ENCODE measurements at places on chromosomes 4 and X.

DNA sequence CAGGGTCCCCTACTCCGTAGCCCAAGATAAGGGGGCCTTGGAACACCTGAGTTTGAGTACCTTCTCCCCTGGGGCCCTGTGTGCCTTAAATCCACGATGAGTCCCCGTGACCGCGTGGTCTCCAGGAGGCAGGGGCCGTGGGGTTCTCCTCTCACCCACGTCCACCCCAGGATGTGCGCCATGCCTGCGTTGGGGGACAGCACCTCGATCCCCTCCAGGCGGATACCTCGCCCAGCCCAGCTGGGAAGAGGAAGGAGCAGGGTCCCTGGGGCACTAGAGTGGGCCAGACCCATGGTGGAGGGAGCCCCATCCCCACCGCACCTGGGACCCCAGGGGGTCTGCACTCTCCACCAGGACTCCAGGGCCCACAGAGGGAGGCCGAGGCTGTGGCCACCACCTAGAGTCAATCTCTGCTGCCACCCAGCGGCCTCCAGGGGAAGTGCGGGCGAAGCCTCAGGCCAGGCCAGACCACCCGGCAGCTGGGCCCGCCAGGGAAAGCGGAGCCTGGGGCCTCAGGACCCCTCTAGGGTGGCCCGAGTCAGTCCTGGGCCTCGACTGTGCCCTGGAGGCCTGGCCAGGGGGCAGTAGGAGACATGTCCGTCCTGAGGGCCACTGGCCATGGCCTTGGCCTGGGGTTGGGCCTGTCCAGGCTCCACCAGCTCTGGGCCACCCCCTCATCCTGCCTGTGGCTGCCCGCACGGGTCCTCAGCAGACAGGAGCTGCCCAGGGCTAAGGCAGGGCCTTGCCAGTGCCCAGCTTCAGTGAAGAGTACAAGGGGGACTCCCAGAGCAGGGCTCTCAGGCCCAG lies 55.0 kb downstream of the FAM53A start:
- peak; percentile 28 for DNase-seq

DNA sequence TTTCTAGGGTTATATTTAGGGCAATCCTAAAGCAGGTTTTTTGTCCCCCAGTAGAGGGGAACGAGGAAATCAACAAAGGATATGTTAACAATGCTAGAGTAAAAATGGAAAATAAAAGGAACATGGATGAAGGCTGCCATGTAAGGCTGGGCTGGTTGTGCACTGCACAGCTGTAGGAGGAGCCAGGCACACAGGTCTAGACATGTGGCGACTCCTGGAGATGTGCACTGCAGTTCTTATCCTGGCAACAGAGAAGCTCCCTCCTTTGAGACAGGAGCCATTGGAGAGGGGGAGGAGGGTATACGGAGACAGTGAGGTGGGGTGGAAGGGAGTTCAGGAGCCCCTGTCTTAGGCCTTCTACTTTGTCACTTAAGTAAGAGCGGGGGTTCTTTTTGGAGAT lies 65.9 kb downstream of the NAT8L start:
- no peak for DNase-seq

GRCh38 chr4:66108898-66109297 lies 438.6 kb upstream of the EPHA5 start:
- no peak for DNase-seq

DNA sequence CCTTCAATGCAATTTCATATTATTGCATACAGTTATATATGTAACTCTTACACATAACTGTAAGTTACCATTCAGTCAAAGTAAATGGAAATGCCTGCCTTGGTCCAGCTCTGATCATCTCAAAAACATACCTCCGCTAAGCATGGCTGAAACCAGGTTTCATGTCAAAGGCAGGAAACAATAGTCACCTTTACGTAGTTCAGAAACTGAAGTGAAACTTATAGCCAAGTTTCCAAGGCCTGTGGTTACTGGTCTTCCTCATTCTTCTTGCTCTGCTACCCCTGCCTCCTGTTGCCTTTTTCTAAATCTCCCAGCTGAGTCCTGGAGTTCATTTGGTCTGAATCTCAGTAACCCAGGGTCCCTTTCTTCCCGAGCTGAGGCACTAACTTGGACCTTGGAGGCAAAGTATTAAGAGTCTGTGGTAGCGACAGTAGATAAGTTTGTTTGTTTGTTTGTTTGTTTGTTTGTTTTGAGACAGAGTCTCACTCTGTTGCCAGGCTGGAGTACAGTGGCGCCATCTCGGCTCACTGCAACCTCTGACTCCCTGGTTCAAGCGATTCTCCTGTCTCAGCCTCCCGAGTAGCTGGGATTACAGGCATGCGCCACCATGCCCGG lies 30.8 kb downstream of the DAPP1 start:
- no peak for DNase-seq

GRCh38 chrX:7586126-7586525 lies 256.8 kb upstream of the VCX start:
- peak; percentile 47 for DNase-seq

- DNase-seq, result no peak
Observed at GRCh38 chr4:47830265-47831025, 7.4 kb downstream of the CORIN start.

GRCh38 chr4:38144031-38144430 lies 183.8 kb downstream of the PTTG2 start:
- no peak for DNase-seq

DNA sequence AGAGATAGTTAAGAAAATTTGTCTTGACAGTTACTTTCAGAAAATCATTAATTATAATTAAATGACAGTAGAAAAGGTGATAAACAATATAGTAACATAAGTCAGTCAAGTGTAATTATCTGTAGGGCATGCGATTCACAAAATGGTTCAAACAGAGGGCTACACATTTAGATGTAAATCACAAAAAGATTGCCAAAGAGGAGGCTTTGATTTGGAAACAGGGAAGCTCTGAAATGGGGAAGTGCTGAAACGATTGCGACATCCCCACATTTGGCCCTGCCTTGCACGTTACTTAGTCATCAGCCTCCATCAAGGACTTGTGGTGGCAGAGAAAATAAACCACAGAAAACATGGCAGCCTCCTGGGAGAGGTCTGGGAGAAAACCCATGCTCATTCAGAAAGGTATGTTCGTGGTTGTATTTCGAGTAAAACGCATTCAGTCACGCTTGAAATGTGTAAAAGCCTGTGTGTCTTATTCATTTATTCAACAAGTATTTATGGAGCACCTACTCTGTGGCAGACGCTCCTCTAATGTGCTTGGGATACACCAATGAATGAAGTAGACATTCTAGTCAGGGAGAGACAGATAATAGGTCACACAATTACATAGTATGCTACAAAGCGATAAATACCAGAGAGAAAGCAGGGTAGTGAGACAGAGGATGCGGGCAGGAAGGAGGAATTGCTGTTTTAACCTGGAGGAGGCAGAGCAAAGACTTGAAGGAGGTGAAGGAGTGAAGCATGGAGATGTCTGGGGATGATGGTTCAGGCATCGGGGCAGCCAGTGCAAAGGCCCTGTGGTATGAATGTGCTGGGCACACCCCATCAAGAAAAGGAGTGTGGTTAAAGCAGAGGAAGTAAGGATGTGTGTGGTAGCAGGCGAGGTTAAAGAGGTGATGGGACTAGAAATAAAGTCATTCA lies 7.8 kb downstream of the RBM47 start:
- peak; percentile 99 for DNase-seq

DNA sequence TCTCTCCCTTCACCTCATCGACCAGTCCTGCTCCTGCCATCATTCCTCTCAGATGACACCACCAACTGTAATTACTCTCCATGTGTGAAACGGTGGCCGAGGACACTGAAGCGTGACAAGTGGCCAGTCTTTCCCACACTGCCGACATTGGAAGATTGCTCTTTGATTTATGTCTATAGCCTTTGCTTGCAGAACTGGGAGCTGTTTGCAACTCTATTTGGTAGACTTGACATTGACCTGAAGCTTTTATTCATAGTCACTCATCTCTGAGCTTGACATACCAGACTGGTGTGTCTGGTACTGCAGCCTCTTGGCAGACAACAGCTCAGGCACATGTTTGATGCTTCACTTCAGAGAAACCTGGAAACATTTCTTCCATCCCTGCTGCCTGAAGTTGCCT lies 121.8 kb upstream of the GALNT7 start:
- DNase-seq, result no peak

DNA sequence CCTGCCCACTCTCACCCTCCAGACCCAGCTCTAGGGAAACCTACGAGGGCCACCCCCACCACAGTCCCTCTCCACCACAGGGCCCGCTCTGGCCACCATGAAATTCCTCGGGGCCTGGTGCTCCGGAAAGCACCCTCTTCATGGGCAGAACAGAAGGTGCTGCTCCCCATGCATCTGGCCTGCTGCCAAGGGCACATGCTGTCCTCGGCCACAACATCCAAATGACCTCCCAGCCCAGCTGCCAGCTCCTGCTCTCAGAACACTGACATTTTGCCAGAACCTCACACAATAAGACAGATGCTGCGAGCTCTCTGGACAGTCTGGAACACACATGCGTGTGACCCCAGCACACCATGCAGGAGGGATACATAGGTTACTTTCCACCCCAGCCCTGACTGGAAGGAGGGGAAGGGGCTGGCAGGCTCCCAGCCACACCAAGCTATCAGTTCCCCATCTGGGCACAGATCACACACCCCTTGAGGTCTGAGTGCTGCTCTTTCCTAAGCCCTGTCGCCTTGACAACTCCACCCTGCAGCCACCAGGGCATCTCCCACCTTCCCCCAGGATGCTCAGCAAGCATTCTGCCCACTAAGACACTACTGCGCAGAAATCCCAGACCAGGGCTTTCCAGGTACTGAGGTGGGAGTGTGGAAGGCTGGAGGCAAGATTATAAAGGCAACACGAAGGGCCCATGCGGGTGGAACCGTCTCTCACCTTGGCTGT lies 5.8 kb downstream of the CCNQ start:
- no peak for DNase-seq
